ENCODE measurements at places on chromosomes 4 and X.

GRCh38 chrX:31929366-31929765, 857.5 kb upstream of the FTHL17 start:
- no peak for DNase-seq

GRCh38 chrX:38660395-38661102, 99.2 kb downstream of the TSPAN7 start:
- no peak for DNase-seq

DNA sequence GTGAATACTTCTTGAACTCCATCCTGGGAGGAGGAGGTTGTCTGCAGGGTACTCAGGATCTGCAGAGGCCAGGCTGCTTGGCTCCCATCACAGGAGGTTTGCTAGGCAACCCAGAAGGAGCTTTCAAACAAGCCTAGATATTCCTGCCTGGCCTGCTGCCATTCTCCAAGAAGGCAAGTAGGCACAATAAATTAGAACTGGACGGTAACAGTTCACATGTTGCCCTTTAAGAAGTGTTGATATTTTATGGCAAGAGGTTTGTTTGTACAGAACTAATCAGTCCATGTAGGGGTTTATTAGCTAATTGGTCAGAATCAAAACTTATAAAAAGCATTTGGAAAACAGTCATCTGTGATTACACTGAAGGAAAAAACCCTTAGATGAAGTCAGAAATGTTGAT, 39.3 kb downstream of the SYNPO2 start:
- no peak for DNase-seq

DNA sequence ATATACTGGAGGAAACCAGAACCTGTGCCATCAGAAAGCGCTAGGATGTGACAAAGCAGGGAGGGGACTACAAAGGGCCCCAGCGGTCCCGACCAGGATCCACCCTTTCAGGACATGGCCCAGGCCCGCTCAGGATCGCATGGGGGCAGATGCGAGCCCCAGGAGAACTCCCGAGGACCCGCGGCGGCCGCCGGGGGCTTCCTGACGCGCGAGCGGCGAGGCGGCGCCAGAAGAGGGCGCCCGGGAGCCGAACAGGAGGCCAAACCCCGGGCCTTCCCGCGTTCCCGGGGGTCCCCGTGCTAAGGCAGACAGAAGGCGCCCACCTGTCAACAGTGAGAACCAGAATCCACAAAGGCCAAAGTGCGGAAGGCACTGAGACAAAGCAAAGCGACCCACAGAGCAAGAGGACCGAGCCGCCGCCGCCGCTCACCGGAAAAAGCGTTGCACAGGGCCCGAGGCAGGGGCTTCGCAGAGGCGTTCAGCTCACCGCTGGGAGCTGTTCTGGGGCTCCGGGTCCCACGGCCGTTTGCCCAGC, 7.3 kb upstream of the OPN1LW start:
- DNase-seq, result peak; percentile 75

- DNase-seq, result no peak
These were observed 344.4 kb downstream of the NR3C2 start for GRCh38 chr4:148097801-148098200.

Data from left forelimb (tissue), 1 donor.